ENCODE measurements at places on chromosomes 2 and 18. TPM values are rescaled to one million over a fixed set of nuclear protein-coding genes. Genes with fewer than 3 reads are reported as not detected.

The MBP gene
- 34.9 TPM for total RNA-seq

DNA sequence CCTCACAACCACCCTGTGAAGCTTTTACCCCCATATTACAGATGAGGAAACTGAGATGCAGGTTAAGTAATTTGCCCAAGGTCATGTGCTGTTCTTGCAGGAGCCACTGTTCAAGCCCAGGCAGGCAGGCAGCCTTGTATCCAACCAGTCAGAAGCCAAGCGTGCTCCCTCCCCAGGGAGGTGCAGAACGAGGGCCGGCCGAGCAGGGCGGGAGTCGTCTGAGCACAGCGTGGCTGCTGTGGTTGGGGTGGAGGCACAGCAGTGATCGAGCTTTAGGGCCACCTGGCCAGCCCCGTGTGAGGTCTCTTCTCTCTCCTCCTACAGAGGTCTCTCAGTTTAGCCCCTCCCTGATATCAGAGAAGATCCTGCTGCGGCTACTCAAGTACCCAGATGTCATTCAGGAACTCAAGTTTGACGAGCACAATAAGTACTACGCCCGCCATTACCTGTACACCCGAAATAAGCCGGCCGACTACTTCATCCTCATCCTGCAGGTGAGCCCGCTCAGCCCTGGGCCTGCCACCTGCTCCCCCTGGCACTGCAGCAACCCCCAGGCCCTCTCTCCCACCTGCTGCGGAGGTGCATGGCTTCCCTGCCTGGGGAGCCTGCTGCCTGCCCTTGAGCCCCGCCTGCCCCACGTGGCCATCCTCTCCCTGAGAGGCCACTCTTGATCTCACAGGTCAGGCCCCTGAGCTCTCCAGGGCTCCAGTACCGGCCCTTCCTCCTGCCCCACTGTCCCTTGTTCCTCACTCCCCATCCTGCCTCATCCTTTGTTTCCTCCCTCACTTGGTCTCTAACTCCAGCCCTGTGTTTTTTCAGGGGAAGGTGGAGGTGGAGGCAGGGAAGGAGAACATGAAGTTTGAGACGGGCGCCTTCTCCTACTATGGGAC, 17.1 kb upstream of the CNNM3 start:
- no peak for DNase-seq

The TMEM200C gene
- total RNA-seq: 0.95 TPM

DNA sequence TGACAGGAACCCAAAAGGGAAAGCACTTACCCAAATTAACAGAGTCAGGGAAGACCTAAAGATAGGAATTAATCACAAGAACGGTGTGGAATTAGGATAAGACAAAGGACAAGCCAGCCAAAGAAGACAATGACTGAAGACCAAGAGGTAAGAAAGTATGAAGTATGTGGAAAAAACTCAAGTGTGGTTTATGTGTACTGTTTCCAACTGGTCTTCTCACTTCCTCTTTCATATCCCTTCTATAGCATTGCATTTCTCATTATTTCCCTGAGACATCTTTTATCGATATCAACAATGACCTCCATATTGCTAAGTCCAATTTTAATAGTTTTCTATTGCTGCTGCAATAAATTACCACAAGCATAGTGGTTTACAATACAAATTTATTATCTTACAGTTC, 313.5 kb upstream of the SLC39A10 start:
- no peak for DNase-seq

- DNase-seq: no peak
Observed at GRCh38 chr18:50783553-50783952, 36.3 kb downstream of the MRO start.

DNA sequence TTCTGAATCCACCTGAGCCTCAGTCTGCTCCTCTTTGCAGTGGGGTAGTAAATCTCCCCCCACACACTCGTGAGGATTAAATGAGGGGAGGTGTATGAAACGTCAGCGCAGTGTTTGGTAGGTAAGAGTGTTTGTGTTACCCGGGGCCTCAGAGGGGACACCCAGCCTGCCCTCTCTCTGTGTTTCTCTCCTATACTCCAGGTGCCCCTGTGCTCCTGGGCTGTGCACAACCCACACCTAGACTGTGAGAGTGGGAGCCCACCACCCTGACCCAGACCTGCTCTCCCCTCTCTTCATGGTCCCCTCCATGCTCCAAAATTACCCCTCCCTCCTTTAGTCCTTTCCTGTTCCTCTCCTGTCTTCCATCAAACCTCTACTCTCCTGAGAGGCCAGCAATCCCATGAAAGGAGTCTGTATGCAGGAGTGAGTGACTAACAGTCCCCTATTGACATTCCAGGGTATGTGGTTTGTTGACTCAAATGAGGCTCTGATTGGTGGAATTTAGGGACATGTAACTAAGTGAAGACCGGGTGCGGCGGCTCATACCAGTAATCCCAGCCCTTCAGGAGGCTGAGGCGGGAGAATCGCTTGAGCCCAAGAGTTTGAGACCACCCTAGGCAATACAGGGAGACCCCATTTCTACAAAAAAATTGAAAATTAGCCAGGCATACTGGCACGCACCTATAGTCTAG, 10.4 kb downstream of the CIB4 start:
- DNase-seq: no peak

The CNGA3 gene
- total RNA-seq: not detected

DNA sequence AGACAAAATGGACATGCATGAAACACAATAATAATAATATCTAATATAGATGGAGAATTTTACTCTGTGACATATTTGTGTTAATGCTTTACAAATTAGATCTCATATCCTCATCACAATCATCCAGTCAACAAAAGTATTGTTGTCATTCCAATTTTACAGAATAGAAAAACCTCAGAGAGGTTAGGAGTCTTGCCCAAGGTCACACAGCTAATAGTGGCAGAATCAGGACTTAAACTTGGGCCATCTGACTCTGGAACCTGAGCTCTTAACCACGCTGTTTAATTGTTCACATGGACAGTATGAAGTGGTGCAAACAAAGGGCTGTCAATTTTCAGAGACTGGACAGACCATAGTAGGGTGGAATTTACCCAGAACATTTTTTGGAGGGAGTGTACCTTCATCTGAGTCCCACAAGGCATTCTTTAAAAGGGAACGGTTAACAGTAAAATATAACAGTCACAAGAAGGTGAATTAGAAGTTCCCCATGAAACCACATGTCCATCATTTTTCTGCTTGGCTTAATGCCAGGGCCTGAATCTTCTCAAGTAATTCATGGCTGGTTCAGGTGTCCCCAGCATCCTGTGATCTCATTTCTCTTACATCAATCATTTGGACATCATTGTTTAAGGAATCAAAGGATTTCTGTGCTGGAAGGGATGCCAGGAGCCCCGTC, 35.4 kb upstream of the CCDC93 start:
- no peak for DNase-seq

GRCh38 chr2:111535404-111535803, 348.6 kb downstream of the ANAPC1 start:
- DNase-seq: no peak

GRCh38 chr2:25736899-25737515, 63.6 kb upstream of the DTNB start:
- DNase-seq: no peak

DNA sequence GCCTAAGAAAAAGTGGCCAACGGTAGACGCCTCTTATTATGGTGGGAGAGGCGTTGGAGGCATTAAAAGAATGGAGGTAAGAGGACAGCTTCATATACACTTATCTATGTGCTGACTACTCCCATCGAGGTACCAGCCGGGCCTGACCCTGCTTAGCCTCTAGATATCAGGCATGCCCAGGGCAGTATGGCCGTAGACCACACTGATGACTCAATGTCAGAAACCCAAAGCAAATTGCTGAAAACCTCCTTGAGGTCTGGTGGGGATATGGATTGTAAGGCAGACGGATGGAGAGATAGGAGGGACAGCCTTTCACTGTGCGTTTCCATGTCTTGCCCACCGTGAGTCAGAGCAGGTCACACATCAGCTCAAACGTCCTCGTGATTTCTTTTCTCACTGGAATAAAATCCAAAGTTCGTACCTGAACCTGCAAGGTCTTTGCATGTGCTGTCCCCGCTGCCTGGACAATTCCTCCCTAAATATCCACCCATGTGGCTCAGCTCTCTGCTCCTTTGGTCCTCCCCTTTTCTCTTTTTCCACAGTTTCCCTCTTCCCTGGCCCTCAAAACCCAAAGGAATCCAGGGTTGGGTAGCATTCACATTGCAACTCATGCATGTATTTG, 168.9 kb downstream of the ANTXR1 start:
- DNase-seq: no peak

DNA sequence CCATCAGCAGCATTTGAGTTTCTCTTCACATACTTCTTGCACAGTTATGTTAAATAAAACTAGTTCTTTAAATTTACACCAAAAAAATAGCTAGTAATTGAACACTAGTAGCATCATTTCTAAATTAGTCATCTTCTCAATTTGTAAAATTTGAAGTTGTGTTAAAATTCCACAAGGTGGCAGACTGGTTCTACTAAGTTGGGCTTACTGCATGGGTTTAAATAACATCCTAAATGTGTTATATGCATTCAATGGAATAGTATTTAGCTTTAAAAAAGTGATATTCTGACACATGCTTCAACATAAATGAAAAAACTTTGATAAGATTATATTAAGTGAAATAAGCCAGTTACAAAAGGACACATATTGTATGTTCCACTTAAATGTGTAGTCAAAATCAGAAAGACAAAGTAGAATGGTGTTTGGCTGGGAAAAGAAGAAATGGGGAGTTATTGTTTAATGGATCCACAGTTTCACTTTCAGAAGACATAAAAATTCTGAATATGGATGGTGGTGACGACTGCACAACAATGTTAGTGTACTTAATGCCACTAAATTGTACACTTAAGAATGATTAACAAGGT, 28.7 kb upstream of the RPRD1A start:
- no peak for DNase-seq

DNA sequence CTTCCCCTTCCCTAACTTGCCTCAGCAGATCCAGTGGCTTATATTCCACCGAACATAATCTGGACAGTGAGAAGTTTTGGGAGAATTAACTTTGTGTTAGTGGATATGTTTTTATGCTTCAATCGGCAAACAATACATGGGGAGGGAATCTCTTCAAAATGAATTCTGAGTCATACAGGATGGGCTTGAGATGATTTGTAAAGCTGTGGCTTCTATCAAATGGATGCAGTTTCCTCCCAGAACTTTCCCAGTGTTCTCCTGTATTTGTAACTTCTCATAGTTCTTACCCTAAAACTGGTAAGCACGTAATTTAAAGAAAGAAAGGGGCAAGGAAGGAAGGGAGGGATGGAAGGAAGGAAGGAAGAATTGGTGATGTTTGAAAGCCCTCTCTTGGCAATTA, 36.8 kb downstream of the PDCL3 start:
- DNase-seq: no peak

The PSMA8 gene
- total RNA-seq: 0.14 TPM

The CAVIN2 gene
- 109 TPM for total RNA-seq

- DNase-seq: no peak
Observed at GRCh38 chr18:21998486-21998885, 170.9 kb upstream of the GATA6 start.

DNA sequence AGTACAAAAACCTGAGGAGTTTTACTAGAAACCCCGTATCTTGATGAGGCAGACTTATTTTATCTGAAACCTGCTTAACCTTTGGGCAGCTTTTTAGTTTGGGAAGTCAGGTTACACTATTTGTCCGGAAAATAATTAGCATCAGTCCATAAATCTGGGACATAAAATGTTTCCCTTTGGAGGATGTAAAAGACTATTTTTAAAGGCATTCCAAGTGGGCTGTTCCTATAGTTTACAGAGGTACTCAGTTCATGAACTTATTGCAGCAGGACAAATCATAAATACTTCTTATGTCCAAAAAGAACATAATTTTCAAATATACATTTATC, 6.3 kb downstream of the HTR2B start:
- no peak for DNase-seq

The HYCC2 gene
- total RNA-seq: 14.5 TPM

DNA sequence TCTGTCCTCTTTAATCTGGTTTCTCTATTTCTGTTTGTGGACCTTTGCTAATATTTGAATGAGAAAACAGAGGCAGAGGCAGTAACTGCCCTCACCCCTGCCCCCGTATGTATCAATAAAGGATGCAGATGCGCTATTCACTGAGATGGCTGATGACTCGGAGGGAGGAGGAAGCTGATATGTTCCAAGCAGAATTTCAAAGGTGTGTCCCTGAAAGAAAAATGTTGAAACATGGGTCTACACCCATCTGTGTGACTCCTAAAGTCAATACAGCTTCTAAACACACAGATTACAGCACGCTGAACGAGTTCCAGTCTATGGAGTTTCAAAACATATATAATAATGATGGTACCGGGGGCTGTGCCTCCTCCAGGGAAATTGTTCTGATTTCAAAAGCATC, 38.8 kb downstream of the EPHA4 start:
- no peak for DNase-seq

The ALLC gene
- not detected for total RNA-seq

- DNase-seq: no peak
Observed at GRCh38 chr2:129056309-129056958, 737.8 kb upstream of the HS6ST1 start.

DNA sequence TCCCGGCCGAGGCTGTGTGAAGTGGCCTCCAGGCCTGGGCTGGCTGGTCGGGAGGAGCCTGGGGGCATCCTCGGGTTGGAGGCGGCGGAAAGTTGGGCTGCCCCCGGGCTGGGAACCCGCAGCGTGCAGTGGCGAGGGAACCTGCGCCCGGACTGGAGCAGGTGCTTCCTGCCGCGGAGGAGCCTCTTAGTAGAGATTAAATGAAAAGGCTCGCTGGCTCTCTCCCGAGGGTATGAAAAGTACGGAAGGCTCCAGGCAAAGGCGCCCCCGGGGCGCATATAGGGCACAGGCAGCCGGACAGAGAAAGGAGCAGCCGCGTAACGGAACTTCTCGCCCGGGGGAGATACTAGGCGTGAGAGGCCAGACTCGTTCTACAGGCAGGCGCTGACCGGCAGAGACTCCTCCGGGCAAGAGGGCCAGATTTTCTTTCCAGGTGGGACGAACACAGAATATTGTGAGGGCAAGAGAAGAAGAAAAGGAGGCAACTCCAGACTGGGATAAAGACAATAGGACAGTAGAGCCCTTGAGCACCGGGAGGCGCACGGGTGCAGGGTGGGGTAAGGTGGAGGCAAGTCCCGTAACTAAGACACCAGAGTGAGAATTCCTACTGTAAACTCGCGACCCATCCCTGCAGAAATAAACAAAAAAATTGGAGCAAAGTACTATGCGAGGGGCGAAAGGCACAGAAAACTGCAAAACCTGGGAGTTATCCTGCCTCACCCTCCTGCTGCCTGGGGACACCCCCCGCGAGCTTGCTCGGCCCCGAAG, 816 bp downstream of the CDH2 start:
- peak; percentile 69 for DNase-seq

DNA sequence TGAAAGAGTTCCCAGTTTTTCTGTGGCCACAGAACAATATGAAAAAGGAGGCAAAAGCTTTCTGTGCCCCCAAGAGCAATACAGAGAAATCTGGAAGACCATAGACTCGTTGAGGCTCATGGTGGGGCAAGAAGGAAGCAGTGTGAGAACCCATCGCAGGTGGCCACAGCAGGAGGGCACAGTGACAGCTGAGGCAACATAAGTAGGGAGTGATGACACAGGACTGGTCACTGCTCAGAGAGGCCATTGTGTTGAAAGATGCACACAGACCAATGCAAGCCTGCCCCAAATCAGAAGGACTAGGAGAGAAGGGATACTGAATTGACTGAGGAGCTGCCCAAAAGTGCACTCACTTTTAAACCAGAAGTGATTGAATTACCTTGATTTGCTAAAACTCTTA, 483.6 kb downstream of the EPHA4 start:
- DNase-seq: no peak

GRCh38 chr2:206616151-206616550, 26.1 kb upstream of the FAM237A start:
- DNase-seq: no peak

- no peak for DNase-seq
Observed at GRCh38 chr18:3879836-3880120, 429.8 kb downstream of the TGIF1 start.

GRCh38 chr18:11004294-11004693, 145.1 kb downstream of the PIEZO2 start:
- DNase-seq: no peak
